ENCODE measurements at places on chromosomes 16 and 17.

DNA sequence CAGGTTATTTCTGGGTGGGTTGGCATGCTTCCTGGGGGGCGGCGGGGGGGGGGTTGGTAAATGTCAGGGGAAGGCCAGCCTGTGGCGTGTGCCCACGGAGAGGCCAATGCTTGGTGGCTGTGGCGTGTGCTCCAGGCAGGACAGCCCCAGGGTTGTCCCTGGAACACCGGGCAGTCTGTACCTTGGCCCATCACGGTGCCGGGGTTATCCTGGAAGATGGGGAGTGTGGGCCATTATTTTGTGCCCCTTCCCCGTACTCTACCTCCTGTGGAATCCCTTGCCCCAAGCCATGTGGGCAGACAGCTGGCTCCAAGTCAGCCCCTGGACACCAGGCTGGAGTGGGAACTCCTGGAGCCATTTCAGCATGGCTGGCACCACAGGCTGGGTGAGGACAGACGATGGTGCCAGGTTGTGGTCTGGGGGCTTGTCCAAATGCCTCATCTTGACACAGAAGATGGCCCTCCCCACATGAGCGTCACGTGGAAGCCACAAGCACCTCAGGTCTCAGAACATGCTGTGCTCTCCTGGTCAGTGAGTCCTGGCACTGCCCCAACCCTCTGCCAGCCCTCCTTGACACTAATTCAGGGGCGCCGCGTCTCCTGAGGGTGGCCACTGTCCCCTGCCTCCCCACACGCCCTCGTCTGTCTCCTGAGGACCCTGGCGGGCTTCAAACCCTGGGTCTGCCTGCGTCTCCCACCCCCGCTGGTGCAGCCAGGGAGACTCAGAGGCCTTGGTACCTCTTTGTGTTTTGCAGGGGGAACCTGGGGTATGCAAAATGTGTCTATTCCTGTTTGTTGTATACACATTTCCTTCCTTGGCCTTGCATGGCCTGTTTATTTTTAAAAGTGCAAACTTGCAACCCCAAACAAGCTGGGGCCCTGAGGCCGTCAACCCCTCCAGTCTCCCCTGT lies 4.3 kb downstream of the SLC16A3 start:
- DNase-seq = no peak

GRCh38 chr16:67169642-67170167 lies 633 bp upstream of the NOL3 start:
- DNase-seq = no peak

DNA sequence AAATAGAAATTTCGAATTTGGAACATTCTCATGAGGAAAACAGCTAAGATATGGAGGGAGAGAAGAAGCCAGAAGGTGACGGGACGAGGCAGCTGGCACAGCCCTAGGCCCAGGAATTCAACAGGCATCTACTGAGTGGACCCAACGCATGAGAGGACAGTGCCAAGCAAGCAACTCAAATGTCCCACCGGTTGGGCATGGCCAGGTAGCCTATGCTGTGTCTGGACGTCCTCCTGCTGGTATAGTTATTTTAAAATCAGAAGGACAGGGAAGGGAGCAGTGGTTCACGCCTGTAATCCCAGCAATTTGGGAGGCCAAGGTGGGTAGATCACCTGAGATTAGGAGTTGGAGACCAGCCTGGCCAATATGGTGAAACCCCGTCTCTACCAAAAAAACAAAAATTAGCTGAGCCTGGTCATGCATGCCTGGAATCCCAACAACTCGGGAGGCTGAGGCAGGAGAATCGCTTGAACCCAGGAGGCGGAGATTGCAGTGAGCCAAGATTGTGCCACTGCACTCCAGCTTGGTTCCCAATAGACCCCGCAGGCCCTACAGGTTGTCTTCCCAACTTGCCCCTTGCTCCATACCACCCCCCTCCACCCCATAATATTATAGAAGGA lies 2.0 kb downstream of the GH1 start:
- no peak for DNase-seq

DNA sequence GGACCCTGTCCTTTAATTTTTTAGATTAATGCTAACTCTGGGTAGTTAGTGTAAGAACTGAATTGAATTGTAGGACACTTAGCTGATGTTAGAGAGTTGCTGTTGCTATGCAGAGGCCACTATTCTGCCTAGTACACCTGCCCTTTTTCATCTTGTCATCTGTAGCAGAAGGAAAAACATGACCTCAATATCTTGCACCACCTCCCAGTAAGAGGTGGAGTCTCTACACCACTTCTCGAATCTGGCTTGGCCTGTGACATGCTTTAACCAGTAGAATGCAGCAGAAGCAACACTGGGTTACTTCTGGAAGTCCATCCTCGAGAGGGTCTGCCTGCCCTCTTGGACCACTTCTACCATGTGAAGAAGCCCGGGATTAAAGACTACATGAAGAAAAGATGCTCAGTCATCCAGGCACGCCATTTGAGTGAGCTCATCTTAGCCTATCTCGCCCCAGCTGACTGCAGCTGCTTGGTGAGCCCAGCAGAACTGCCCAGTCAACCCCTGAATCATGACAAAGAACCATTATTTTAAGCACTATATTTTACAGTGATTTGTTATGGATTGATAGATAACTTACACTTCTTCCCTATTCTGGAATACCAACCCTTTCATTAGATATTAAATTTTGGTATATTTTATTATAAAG lies 153.5 kb downstream of the MYO1D start:
- DNase-seq = no peak

DNA sequence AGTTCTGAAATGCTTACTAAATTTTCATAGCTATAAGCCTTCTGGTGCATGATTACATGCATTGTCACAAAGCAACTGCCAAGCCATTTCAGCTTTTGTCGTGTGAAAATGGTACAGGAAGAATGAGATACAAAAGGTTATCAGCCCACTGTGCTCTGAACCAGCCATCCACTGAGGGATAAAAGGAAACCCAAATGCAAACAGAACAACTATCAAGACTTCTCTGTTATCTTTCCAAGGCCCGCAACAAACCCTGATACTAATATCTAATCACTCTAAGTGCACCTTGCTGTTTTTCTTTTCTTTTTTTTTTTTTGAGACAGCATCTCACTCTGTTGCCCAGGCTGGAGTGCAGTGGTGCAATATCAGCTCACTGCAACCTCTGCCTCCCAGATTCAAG lies 109.0 kb downstream of the FTO start:
- DNase-seq = no peak

- no peak for DNase-seq
Observed at GRCh38 chr16:5447734-5448133, 350.1 kb upstream of the EEF2KMT start.

DNA sequence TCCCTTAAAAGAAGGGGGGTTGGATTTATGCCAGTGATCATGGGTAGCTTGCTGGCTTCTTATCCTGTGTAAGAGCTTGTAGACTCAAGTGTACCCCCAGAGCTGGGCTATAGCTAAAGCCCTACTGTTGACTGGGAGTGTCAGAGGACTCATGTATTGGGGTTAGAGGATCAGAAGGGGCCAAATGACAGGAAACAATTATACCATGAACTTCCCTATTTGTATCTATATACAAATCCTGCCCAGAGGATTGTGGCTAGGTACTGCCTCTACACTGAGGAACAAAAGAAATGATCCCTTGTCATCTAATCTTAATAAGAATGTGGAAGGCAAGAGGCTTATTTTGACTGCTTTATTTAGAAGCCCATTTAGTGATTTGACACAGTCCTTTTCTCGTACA lies 14.3 kb downstream of the ZP2 start:
- DNase-seq = no peak

DNA sequence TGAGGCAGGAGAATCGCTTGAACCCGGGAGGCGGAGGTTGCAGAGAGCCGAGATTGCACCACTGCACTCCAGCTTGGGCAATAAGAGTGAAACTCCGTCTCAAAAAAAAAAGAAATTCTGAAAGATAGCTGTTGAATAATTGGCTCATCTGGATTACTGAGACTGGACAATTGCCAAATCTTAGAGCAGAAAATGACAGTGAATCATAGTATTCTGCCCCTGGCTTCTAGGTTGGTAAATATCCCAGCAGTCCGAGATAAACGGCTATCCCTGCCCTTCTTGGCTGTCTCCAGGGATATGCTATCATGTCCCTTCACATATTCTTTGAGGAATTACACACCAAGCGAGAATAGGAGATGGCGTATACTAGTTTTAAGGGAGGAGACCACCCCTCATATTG lies 35.5 kb upstream of the METTL16 start:
- DNase-seq = no peak

DNA sequence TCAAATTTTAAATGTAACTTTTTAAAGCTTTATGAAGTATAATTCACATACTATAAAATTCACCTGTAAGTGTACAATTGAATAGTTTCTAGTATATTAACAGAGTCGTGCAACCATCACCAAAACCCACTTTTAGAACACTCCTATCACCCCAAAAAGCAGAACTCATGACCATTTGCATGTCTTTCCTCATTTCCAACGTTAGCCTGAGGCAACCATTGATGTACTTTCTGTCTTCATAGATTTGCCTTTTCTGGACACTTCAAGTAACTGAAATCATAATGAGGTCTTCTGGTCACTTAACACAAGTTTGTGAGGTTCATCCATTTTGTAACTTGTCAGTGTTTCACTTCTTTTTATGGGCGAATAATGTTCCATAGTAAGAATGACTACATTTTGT lies 33.2 kb downstream of the METTL16 start:
- no peak for DNase-seq

DNA sequence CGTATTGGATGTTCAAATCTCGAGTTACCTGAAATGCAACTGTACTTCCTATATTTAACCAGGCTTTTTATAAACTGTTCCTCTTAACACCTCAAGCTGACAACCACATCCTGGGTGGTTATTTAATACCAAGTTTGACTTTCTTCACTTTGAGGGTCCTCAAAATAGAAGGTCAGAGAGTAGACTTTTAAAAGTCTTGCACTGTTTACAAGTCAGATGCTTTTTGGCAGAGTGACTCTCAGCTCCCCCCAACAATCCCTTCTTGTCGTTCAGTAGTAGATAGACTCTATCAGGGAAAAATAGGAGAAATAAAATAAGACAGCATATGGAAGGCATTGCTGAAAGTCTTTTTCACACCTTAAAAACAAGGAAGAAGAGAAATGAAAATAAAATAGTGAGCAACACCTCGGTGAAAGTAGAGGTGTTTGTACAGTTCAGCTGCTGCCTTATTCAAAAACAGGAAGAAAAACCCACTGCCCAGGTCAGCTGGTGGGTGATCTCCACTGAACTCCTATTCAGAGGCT lies 650.4 kb downstream of the WWOX start:
- no peak for DNase-seq

- no peak for DNase-seq
Observed at GRCh38 chr16:78648517-78648916, 549.1 kb downstream of the WWOX start.

GRCh38 chr17:73096866-73097265 lies 4.4 kb upstream of the SLC39A11 start:
- peak; percentile 78 for DNase-seq

DNA sequence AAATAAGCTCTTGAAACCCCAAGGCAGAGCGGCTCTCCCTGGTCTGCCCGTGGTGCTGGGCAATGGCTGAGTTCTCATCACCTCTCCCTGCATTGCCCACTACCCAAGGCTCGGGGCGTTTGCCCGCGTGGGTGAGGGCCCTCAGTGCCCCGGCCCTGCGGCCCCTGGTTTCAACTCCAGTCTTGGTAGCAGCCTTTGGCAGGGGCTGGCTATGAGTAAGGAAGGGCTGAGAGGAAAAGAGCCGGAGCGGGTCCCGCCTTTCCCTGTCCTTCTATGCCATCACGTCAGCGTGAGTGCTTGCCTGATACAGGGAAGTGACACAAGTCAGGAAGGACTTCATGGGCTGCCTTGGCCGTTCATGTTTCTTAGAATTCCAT lies 71.7 kb upstream of the CBX4 start:
- no peak for DNase-seq

DNA sequence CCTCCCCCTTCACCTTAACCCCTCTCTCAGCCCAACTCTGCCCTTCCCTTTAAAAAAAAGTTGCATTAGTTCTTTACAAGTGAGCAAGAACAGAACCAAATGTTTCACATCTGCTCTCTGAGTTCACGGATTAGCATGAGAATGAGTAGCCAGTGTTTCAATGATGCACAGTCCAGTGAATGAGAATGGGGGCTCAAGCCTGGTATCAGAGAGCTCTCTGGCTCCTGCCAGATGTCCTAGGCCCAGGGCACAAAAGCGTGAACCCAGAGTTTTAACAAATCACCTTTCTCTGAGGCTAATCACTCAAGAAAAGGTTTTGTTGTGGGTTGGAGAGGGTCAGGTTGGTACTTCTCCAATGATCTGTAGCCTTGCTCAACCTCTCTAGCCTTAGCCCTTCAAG lies 41.5 kb upstream of the HS3ST3A1 start:
- DNase-seq = no peak

- peak; percentile 97 for DNase-seq
Observed at GRCh38 chr17:35808962-35809854, at the start of gene TAF15. Gene TAF15 (plus strand): TSS chr17:35809484. CDS start chr17:35809570, 86 bp downstream.

GRCh38 chr16:82358606-82359221 lies 188.7 kb upstream of the MPHOSPH6 start:
- no peak for DNase-seq

DNA sequence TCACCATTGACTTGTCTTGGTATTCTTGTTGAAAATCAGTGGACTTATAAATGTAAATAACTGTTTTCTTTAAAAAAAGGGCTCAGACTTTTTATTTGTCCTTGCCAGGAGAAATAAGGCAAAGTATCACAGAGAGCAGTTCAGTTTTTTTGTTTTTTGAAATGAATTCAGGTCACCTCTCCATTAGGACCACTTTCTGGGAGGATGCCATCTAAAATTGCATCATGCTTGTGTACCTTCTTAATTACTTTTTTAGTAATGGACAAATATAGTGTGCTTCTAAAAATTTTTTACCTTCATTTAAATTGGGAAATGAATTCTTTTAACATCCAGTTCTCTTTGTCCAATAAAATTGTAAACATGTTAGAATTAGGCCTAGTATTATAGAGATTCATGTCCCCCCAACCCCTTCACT lies 210.0 kb downstream of the BCAS3 start:
- no peak for DNase-seq

GRCh38 chr17:8563024-8563776 lies 67.3 kb downstream of the MYH10 start:
- DNase-seq = no peak

DNA sequence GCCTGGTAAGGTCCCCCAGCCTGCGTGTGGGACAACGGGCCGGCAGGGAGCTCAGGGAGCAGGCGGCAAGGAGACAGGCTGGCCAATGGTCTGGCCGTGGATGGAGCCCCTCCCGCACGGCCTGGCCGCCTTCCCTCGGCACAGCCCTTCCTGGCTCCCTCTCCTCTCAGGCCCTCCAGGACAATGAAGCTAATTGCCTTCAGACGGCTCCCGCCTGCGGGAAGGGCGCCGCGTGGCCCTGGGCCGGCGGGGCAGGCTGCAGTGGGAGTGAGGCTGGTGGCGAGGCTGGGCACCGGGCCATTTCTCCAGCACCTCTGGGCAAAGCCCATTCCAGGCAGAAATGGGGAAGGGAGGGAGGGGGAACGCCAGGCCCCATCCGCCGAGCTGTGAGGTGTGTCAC lies 50.9 kb downstream of the ENGASE start:
- DNase-seq = no peak

DNA sequence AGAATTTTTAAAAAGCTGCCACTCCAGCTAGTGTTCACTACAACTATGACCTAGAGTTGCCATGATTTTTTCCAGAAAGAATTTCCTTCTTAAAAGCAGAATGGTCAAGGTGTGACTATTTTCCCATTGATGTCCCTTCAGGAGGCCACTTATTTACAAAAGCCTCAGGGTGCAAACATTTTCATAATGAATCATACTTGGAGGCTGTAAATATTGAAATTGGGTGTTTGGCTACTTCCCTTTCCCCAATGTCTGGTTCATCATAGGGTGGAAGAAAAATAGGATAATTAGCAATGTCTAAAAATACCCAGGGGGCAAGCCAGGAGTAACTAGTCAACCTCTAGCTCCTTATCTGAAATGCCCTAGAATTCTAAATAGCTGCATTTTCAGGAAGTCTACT lies 18.8 kb downstream of the AXIN2 start:
- DNase-seq = no peak
